ENCODE measurements at places on chromosomes 2 and 18.
A peak's percentile ranks its signal among the peaks of the same experiment; 100 is the strongest.

DNA sequence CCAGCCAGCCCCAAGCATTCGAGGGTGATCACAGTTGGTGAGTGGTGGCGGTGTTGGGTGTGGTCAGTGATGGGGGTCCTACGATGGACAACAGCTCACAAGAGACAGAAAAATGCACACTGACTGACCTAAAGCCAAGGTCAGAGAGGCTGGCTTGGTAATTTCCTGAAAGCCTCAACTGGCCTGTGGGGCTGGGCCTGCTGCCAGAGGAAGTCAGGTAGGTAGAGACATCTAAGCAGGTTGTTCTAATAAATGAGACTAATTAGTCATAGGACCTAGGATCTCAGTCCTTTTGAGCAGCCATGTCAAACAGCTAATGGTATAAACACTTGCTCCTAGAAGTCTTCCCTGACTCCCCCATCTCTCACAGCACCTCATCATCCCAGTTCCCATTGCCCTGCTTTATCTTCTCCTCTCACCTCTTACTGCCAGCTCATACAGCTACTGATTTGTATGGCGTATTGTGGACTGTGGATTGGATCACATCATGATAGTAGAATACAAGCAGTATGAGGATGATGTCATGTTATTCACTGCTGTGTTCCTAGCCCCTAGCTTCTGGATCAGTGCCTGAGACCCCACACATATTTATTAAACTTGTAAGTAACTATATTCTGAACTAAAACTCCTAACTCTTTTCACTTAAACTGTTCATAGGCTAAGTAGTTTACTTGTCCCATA is 262.9 kb upstream of the KLHL29 start:
- no peak for DNase-seq

DNA sequence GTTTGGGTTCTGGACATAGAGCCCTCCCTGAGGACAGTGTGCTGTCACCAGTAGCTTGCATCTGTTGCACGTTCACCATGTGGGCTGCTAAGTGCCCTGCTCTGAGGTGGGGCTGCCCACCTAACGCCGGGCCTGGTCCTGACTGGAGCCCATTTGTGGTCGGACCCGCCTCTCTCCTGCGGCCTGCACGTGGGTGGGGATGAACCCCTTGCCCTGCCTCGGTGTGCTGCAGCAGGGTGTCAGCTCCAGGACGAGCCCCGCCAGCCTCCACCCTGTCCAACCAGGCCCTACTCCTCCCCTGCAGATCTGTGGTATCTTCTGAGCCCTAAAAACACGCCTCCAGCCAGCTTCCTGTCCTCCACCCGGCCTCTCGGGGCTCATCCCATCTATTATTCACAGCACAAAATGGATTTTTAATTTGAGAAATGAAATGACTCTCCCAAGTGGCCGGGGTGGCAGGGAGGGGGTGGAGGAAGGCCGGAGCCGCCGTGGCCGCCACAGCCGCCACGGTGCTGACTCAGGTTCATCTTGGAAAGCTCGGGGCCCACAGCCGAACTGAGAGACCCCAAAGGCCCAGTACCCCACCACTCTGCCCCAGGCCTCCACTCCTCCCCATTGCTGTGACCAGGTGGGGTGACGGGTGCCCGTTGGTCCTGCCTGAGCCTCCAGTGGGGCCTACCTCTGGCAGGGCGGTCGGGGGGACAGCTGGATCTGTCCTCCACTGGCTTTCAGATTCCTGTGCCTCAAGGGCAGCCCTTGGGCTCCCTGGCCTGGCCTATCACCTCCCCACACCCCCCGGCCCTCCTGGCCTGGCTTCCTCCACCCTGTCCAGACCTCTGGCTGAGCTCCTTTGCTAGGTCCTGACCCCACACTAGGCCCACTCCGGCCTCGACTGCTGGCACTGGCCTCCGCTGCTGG is 2.8 kb upstream of the ECEL1 start:
- DNase-seq: no peak

DNA sequence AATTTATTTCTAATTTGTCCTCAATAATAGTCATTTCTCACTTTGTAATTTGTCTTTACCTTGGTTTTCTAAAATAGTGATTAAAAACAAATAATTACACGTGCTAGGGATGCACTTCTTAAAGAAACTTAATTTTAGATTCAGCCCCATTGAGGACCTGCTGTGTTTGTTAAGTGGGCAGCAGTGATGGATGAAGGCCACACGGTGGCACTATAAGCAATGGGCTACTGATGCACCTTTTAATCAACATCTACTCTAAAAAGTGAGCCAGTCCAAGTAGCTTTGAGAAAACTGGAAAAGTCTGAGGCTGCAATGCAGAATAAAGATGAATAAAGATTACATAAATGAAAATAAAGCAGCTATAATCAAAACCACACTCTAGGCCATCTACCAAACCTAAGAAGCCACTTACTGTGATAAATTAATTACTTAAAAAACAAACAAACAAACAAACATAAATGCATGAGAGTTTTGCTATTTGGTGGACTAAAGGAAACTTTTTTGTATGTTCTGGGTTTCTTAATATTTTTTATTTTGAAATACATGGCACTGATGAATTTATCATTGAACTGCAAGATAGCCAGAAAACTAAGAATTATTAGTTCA is 89.3 kb downstream of the PDE11A start:
- DNase-seq: peak; percentile 66

GRCh38 chr2:99562516-99562915 is 72.7 kb upstream of the REV1 start:
- DNase-seq: no peak

DNA sequence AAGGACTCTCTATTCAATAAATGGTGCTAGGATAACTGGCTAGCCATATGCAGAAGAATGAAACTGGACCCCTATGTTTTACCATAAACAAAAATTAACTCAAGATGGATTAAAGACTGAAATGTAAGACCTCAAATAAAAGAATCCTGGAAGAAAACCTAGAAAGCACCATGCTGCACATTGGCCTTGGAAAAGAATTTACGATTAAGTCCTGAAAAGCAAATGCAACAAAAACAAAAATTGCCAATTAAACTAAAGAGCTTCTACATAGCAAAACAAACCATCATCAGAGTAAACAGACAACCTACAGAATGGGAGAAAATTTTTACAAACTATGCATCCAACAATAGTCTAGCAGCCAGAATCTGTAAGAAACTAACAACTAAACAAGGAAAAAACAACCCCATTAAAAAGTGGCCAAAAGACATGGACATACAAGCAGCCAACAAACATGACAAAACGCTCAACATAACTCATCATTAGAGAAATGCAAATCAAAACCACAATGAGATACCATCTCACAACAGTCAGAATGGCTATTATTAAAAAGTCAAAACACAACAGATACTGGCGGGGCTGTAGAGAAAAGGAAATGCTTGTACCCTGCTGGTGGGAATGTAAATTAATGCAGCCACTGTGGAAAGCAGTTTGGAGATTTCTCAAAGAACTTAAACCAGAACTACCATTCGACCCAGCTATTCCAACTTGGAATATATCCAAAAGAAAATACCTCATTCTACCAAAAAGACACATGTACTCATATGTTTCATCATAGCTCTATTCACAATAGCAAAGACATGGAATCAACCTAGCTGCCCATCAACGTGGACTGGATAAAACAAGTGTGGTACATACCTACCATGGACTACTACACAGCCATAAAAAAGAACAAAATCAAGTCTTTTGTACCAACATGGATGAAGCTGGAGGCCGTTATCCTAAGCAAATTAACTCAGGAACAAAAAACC is 30.6 kb downstream of the SEPTIN10 start:
- peak; percentile 64 for DNase-seq

DNA sequence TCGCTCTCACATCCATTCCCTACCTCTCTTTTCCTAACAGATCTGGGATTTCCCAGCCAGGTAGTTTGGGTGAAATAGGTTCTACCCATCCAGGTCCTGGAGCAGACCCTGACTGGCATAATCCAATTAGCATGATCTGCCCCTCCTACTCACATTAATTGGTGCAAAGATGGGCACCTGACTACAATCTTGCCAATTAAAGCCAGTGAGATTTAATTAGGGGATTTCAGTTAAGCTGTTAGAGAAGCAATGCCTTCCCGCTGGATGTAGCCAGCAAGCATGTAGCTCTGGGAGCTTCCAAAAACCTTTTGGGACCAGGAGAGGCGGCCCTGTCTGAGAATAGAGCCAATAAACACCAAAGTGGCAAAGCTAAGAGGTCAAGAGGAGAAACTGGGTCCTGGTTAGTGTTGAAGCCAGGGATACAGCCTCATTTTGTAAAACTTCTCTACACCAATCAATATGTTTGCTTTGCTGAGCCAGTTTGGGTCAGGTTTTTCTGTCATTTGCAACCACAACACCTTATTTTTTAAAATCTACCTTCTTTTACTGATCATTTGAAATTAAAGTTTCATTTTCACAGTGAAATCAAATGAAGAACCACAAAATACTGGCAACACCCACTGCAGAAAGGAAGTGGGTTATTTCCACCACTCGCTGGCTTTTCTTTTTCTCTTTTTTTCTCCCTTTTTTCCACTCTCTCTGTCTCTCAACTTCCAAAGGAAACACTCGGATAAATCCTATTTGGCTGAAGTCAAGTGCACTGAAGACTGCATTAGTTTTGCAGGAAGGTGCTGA is 3.2 kb upstream of the TTC39C start:
- no peak for DNase-seq

DNA sequence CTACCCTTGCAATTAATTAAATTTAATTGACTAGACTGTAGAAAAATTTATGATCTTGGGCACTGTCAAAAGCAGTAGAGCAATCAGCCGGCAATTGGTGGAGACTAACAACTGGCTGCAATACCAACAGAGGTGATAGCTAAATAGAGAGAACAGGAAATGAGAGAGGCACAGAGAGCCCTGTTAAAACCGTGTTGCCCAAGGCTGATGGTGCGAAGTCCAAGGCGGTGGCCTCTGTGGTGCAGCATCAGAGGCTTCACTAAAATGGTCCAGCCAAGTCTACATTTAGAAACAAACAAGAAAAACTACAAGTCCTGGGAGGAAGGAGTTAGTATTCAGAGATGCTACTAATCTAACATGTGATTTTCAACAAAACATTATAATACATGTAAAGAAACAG is 115.6 kb downstream of the NETO1 start:
- DNase-seq: no peak

DNA sequence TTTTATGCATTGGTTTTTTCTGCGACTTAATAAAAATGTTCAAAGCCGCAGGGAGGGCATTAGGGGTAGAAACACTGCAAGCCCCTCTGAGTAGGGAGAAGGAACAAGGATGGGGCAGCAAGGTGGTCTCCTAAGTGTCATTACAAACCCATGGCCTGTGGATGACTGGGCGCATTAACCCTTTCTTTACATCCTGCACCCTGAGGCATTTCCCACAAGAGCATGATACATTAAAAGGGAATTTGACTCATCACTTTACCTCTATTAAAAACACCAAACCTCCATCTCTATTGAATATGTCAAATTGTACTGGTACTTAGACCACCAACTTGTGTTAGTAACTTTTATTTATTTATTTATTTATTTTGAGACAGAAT is 112.5 kb downstream of the VIT start:
- DNase-seq: no peak

- DNase-seq: no peak
Measured at GRCh38 chr2:85675866-85676548, 8.0 kb upstream of the SFTPB start.

Data from NCI-H526 (cell line).